Lung microvascular endothelial cell (primary cell): ENCODE measurements at places on chromosomes 12 and 14. TPM values are rescaled to one million over a fixed set of nuclear protein-coding genes. Genes with fewer than 3 reads are reported as not detected.

Gene SPX
- total RNA-seq, result not detected in 2 replicates

Gene OR6C2
- not detected in 2 replicates for total RNA-seq

Gene EXOC3L4
- total RNA-seq, result not detected in 2 replicates

Gene SOCS2
- total RNA-seq, result 45.5 and 72.4 TPM in 2 replicates

Gene IL31
- total RNA-seq, result not detected in 2 replicates

Gene SCFD1
- total RNA-seq, result 39.2 and 44.4 TPM in 2 replicates

Gene CLEC1B
- total RNA-seq, result not detected in 2 replicates

Gene KRT6C
- not detected in 2 replicates for total RNA-seq

Gene CCND2
- 80.6 and 141 TPM in 2 replicates for total RNA-seq

Gene DIO2
- total RNA-seq, result not detected in 2 replicates

Gene KCNH5
- total RNA-seq, result not detected in 2 replicates

Gene CD4
- not detected in 2 replicates for total RNA-seq

DNA sequence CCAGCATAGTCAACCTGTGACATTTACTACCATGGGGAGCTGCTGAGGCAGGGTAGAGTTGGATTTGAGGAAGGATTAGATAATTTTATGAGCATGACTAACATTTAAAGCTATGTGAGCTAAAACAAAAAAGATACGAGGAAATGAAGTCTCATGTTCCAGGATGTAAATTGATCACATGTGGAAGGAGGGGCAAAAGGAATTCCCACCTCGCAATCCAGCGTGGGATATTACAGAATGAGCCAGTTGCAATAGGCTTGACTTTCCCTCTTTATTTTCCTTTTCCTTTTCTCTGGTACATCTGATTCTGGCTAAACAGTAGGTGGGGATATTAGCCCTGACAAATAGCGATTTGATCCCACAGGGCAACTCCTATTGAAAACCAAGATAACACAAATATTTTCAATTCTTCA is 214.9 kb upstream of the HMGA2 start:
- peak; percentile 83 for DNase-seq

DNA sequence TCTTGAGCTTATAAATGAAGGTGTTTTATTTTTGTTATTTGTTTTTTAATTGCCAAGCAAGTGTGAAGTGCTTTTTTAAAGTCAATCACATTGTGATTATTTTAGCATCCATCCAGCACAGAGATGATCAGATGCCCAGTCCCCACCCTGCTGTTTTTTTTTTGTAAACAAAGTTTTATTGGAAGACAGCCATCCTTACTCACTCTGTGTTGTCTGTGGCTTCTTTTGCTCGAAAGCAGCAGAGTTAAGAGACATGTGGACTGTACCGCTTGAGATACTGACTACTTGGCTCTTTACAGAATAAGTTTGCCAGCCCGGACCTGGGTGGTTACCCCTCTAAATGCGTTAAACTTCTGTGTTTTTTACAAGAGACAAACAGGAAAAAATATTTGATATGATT is 30.9 kb upstream of the AMN start:
- DNase-seq, result no peak

GRCh38 chr14:79411403-79412174 is 799.7 kb downstream of the DIO2 start:
- DNase-seq, result no peak

DNA sequence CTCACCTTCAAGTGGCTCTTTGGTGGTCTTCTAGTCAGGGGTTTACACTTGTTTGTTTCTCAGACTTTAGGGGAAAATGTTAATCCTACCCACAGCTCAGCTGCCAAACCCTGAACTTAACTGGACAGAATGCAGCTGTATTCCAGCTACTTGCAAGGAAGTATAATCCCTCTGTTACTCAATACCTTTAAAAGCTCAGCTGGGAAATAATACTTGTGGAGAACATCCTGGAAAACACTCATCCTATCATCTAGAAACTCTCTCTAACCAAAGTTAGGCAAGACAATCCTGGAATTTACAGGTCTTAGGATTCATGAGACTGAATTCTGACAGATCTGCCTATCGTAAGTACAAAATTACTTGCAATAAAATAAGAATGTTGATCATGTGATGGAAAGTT is 404.1 kb downstream of the ADAMTS20 start:
- no peak for DNase-seq

DNA sequence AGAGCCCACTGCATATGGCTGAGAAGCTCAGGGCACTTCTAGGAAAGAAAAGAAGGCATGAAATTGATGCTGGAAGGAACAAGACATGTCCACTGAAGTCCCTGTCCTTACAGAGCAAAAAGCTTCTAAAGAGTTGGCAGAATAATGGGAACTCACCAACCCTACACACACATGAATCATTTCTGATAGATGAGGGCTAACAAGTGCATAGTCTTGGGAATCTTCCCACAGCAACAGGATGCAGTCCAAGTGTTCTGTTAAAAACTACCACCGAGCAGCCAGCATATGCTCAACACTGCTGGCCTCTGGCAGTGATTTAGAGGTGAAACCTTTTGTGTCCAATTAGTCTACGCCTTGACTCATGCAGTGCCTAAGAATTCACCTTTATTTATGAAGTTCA is 44.8 kb downstream of the RHOJ start:
- DNase-seq, result no peak

DNA sequence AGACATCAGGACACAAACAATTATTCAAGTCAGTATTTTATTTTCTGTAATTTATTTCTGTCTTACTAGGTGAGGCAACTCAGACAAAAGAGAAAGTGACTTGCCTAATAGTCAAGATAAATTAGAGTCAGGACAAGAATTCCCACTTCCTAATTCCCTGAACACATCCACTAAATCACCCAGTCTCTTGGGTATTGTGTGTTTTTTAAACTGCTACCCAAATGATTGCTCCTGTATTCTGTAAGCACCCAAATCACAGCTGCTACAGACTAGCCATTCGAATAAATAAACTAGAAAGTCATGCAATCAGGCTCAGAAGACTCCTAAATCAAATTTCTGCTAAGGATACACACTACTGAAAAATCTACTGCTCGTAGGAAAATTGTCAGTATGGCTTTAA is 263.0 kb downstream of the DUSP6 start:
- no peak for DNase-seq

DNA sequence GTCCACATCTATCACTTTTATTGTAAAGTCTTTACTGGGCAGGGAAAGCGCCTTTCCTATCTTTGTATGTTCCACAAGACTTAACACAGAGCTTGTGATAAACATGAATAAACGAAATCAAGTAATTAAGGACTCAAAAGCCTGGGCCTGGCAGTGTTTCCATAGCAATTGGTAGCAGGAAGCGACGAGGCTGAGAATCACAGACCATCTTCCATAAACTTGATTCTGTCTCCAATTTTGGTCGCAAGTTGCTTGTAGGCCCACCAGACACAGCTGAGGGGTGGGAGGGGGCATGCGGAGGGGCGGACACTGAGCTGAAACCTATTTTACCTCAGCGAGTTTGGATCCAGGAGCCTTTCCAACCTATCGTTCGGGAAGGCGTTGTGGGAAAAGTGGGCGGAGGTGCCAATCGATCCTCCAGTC is 302 bp downstream of the CCDC38 start:
- DNase-seq, result no peak

GRCh38 chr14:92316176-92316575 is 6.8 kb upstream of the SLC24A4 start:
- no peak for DNase-seq

GRCh38 chr12:118851891-118852290 is 129.4 kb upstream of the SRRM4 start:
- no peak for DNase-seq

DNA sequence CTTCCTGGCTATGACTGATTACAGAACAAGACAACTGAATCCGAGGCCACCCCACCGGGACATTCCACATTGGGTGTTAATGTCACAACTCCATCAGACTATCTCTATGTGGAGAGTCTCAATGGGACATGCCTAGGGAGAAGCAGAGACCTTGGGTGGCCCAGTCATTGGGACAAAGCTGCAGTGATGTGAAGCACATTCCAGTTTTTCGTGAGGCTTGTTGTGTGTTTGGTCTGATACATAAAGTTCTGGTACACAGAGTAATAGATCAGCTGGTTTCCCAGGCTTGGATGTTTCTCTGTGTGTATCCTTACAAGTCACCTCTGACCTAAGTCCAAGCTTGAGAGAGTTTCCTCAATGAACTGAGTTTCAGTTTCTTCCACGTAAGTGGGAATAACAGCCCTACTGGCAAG is 42.3 kb downstream of the CPM start:
- no peak for DNase-seq

- no peak for DNase-seq
These were observed 143.1 kb upstream of the MYL2 start for GRCh38 chr12:111063295-111064026.

DNA sequence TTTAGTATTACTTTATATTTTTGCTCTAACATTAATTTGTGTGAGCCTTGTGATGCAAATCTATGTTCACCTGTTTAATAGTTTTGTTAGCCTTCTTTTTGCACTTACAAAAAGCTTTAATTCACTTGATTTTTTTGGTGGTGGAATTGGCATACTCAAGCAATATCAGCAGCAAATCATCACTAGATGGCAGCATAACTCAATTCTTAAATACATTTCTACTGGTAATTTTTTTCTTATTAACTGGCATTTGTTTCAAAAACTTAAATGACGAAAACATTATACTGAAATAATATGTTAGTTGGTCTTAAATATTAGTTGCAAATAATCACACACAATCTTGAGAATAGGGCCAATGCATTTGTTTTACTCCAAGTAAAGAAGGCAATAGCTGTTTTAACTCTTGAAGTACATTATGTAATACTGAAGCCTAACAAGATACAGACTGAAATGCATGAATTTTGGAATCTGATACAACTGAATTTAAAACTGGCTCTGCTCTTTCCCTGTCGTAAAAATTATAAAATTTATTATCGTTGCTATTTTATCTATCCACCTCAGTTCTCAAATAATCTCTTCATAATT is 151.5 kb downstream of the ATXN7L3B start:
- peak; percentile 67 for DNase-seq

GRCh38 chr12:121444842-121445202 is 44.9 kb downstream of the RNF34 start:
- DNase-seq, result no peak

DNA sequence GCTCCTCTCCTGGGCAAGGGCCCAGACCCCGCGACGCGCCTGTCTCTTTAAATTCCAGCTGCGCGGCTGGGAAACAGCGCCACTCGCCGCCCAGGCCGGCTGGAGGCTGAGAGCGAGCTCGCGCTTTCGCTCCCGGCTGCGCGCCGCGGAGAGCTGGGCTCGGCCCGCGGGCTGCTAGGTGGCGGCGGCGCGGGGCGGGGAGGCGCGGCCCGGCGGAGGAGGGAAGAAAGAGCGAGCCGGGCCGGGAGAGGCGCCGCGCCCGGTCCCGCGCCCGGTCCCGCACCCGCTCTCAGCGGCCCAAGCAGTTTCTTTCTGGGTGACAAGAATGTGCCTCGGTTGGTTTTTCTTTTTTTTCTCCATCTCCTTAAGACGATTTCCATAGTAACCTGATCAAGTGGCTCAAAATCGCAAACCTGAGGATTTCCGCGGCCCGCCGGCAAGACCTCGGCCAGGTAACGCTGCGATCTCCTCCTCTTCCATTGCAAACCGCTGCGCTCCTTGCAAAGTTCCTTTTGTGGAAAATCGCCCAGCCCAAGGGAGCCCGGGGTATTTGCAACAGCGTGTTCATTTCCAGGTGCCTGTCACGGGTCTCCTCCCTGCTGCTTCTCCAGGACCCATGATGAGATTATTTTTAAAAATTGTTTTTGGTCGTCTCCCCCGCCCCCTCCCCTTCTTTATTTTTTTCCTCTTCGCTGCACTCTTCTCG is 259.5 kb upstream of the E2F7 start:
- peak; percentile 81 for DNase-seq

DNA sequence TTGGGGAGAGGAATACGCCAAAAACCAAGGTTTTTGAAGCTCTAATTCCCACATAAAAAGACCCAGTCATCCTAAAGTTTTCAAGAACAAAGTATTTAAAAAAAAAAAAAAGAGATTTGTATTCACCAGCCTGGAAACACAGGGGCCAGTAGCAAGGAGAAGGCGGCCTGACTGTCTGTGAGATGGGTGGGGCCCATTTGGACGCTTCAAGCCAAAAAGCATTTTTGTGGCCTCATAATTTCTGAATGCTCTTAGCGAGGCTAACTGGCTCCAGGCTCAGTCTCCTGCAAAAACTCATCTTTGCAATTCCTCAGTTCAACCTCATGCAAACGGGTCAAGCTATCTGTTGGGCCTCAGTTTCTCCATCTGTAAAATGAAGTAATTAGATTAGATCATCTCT is 514.1 kb downstream of the MED13L start:
- no peak for DNase-seq

- DNase-seq, result no peak
These were observed 26.5 kb downstream of the BMP4 start for GRCh38 chr14:53929871-53930715.

DNA sequence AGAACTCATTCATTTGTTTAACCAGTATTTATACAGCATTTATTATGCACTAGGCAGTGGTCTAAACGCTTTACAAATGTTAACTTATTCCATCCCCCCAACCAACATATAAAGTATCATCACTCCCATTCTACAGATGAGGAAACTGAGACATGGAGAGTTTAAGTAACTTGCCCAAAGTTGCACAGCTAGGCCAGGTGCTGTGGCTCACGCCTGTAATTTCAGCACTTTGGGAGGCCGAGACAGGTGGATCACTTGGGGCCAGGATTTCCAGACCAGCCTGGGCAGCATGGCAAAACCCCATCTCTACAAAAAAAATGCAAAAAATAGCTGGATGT is 37.9 kb downstream of the ZFP36L1 start:
- no peak for DNase-seq

DNA sequence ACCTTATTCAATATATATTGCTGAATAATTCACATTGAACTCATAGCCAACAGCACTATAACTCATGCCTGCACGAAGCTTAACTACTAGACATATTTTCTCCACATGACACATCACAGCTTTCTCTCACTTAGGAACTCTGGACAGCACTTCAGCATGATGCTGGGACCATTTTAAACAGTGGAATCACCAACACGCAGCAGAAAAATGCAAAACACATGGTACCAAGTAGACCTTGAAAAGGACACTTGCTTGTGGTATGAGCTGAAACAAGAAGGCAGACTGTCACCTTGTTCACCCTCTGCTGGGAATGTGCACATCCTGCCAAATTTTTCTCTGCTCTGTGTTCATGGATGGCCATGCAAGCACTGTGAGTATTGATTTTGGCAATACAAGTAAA is 34.8 kb upstream of the CD9 start:
- DNase-seq, result no peak

GRCh38 chr12:6452944-6453630 is 1.2 kb downstream of the TAPBPL start:
- DNase-seq, result peak; percentile 31

- DNase-seq, result no peak
These were observed 7.5 kb upstream of the UBE2N start for GRCh38 chr12:93449277-93449676.

- no peak for DNase-seq
These were observed 1.8 kb upstream of the BMAL2 start for GRCh38 chr12:27330846-27331245.

GRCh38 chr14:42854061-42854460 is 1247.4 kb downstream of the LRFN5 start:
- no peak for DNase-seq

DNA sequence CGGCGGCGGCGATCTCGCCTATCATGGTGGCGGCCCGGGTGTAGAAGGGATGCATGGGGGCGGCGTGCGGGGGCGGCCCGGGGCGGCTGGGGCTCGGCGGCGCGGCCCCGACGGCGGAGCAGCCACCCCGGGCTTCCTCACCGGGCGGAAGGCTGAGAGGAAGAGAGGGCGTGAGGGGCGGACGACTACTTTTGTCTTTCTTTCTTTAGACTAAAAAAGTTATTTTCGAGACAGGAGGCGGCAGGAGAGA is 240 bp downstream of the BTG1 start:
- DNase-seq, result no peak

- DNase-seq, result no peak
These were observed 38.8 kb downstream of the EVL start for GRCh38 chr14:100104006-100104352.

GRCh38 chr14:88424573-88424972 is 39.1 kb downstream of the SPATA7 start:
- DNase-seq, result no peak
